ENCODE measurements at places on chromosomes 5 and 9.

DNA sequence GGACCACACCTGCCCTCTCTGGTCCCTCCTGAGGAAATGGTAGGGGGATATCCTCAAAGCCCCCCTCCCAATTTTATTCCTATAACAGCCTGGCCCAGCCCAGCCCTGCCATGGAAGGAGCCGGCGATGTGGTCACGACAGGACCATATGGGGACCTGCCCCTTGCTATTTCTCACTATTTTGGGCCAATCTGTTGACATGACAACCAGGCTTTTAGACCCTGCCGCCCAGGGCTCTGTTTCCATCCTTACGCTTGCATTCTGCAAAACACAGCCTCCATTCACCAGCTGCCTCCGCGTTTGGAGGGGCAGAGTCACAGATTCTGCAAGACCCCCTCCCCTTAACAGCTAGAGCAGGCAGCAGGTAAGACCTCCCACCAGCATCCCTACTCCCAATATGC, 112.2 kb downstream of the GABBR2 start:
- DNase-seq = no peak

DNA sequence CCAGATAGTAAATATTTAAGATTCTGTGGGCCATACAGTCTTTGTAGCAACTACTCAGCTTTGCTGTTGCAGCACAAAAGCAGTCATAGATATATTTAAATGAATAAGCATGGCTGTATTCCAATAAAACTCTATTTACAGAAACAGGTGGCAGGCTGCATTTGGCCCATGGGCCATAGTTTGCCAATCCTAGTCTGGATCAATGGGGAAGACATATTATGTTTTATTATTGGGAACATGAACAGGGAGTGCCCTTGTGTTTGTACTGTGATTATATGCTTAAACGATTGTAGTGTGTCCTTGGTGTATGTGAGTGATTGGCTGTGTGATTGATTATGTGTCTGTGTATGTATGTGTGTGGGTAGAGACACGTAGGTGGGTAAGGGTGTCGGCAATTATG, 12.0 kb upstream of the CCL27 start:
- DNase-seq = no peak

DNA sequence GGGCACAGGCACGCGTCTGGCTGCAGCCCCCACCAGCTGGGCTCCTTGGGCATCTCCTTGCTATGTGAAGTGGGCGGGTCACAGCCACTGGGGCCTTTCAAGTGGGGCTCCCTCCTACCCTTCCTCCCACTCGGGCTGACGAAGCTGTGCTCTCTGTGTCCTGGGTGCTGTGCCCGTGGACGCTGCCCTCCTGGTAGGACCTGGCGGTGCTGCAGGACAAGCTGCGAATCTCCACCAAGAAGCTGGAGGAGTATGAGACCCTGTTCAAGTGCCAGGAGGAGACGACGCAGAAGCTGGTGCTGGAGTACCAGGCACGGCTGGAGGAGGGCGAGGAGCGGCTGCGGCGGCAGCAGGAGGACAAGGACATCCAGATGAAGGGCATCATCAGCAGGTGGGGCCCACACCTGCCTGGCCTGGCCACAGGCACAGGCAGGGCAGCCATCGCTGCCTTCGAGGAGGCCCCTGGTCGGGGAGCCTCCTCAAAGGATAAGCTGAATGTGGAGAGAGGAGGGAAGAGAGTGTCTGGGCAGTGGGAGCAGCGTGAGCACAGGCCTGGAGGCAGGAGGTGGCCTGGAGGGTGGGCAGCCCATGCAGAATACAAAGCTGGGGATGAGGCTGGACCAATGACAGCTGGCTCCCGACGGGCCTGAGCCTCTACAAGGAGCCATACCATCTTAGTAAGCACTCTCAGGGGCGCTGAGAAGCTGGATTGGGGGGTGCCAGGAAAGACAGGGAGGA, 124.7 kb downstream of the DAB2IP start:
- no peak for DNase-seq

DNA sequence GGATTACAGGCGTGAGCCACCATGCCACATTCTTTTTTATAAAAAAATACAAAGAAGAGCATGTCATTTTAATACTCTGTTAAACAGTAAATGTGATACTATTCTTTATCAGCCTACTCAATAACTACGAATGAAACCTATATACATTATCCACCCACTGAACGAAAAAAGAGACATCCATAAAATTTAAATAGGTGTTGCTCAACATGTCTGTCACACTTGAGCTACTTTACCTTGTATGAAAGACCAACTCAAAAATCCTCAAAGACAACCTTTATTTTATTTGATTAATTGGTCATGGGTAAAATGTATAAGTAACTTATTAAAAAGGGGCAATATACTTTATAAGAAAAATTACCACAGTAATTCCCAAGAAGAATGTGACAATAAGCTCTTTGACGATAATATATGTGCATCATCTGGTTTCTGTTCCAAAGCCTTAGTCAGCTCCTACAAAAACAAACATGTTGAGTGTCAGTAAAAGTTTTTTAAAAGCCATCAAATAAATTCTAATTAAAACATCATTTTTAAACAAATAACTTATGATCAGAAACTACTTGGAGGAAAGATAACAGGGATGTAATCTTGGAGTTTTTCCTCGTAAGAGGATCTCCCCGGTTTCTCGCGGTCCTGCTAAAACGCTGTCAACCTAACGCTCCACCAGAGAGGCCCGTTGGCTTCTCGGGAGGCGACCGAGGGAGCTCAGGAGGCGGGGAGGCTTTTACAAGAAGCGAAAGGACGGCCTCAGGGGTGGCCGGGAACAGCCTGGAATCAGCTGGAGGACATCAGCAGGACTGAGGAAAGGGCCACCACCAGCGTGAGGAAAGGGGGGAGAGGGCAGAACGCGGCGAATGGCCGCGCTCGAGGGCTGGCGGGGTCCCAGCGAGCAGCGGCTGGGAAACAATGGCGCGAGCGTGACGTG, 13.5 kb upstream of the ANKRD18B start:
- peak; percentile 47 for DNase-seq

DNA sequence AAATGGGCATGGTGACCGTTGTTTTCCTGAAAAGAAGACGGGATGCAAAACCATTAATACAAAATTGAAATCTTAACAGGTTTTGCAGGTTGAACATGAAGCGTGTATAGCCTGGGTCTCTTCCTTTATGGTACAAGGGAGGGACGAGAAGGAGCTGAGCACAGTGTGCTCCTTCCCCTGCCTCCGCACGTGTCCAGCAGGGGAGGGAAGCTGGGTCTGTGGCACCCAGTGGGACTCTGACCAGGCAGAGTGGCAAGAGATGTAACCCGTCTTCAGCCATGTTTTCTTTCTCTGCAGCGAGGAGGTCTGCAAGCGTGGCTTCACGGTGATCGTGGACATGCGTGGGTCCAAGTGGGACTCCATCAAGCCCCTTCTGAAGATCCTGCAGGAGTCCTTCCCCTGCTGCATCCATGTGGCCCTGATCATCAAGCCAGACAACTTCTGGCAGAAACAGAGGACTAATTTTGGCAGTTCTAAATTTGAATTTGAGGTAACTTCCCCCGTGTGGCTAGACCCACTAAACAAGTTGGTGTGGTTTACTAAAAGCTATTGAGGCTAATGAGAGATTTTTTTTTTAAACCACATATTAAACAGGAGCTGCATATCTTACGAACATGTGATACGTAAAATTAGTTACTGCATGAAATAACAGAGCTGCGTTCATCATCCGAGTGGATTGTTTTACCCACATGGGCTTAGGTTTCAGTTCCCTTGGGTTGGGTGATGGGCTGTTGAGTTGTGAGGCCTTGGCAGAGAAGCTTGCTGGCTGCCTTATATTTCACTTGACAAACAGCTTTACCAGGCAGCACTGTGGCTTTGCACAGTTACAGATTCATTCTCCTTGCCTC, 143.7 kb downstream of the TRIO start:
- no peak for DNase-seq

DNA sequence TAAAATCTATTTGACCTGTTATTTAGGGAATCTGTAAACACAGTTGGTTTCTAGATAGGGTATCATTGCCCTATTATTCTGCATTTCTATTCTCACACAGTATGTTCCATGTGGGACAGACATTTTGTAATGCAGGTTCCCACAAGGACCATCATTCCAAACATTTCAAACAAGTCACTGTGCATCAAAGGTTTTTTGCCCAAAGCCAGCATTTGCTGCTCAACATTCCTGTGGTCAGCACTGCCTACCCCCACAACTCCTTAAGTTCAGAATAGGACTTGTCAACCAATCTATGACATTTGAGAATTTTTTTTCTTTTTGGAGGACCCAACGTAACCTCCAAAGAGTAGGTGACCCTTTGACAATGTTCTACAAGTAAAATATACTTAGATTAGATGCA, 95.7 kb downstream of the LPAR1 start:
- DNase-seq = no peak

DNA sequence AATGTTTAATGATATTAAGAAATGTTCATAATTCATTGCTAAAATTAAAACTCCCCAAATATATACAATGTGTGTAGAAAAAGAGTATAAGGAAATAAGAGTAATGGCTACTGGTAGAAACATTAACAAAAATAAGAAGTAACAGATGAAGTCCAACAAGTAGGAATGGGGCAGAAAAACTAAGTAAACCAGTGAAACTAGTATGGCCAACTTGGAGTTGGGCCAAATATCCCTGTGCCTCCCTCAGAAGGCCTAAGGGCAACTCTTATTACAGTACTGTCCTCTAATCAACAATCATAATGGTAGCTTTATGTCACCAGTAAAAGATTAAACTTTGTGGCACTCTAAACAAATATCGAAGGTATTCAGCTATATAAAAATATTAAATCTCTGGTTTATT, 93.5 kb downstream of the SSBP2 start:
- no peak for DNase-seq

- no peak for DNase-seq
Observed at GRCh38 chr5:142110988-142111687, 2.6 kb downstream of the NDFIP1 start.

- DNase-seq = no peak
Observed at GRCh38 chr5:80569961-80570786, at the start of gene ANKRD34B. Gene ANKRD34B (minus strand): TSS chr5:80570280. CDS start chr5:80560019, 10,261 bp downstream.

- DNase-seq = no peak
Observed at GRCh38 chr5:180785794-180786221, 16.8 kb downstream of the MGAT1 start.

GRCh38 chr5:88954511-88954910, 71.5 kb upstream of the MEF2C start:
- DNase-seq = no peak

DNA sequence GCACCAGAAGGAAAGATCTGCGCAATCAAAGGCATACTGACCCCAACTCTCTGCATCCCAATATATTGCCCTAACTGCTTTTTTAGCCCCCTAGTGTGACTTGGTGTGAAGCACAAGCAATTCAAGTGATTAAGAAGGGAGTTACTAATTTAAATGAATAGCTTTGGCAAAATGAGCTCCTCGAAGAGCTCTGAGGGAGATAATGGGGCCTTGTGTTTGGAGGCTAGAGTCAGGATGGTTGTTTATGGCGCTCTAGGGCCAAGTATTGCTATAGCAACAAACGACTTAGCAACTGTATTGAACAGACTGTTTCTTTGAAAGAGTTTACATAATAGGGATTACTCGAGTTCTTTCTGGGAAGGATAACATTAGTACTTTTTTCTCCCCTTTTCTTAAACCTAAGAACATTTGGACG, 11.5 kb upstream of the C5orf58 start:
- DNase-seq = no peak

- DNase-seq = no peak
Observed at GRCh38 chr5:79236970-79237739, 1.2 kb downstream of the JMY start.

DNA sequence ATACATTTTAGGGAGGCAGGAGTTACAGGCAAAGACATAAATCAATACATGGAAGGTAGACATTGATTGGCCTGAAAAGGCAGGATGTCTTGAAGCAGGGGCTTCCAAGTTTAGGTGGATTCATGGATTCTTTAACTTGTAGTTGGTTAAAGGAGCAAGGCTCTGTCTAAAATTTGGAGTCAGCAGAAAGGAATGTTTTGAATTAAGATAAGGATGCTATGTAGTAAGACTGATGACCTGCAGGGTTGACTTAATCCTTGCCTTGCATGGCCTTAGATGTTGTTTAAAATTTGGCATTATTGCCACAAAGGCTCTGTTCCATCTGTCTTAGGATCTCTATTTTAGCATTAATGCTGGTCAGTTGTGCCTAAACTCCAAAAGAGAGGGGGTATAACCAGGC, 171.3 kb downstream of the C5orf15 start:
- no peak for DNase-seq

GRCh38 chr5:173719731-173720082, 103.3 kb upstream of the BOD1 start:
- DNase-seq = no peak

GRCh38 chr5:94223235-94223634, 395.2 kb downstream of the KIAA0825 start:
- DNase-seq = no peak

- DNase-seq = no peak
Observed at GRCh38 chr5:128304791-128305190, 221.2 kb downstream of the SLC12A2 start.

DNA sequence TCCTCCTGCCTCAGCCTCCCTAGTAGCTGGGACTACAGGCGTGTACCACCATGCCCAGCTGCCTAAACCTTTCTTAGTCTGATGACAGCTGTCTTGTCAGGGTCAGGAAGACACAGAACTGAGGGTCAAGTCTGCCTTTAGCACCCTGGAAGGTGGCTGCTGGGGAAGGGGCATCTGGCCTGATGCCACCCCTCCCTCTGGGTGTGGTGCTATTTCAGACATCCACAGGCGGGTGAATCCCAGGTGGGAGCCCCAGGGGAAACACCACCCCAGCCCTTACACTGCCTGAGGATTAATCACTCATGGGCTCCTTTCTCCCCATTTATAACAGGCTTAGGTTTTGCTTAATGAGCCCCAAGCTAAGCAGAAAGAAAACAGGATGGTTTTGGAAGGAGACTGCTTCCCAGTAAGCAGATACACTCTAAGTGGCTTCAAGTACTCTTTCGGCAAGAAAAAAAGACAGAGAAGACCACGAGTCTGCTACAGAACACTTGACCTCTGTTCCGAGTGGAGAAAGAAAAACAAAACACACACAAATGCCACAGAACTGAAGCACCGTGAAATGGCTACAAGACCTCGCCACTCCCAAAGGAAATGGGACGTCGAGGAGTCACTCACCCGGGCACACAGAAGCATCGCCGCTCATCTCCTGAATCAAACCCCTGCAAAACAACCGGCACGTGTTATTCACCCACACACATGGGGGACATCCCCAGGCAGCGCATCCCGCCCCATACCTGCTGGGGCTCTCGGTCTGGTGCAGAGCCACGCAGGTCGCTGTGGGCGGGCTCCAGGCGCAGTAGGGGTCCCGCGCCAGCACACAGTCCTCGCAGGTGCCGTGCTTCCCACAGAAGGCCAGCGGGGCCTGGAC, 62.4 kb downstream of the SECISBP2 start:
- no peak for DNase-seq

DNA sequence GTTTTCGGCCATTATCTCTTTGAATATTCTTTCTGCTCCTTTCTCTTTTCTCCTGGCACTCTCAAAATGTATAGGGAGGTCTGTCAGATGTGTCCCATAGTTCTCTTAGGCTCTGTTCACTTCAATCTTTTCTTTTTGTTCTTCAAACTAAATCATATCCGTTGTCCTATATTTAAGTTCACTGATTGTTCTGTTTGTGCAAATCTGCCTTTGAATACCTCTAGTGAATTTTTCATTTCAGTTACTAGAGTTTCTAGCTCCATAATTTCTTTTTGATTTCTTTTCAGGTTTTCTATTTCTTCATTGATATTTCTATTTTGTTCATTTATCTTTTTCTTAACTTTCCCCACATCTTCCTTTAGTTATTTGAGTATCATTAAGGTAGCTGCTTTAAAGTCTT, 65.4 kb downstream of the CERT1 start:
- no peak for DNase-seq

Measured in SW 1271 (cell line).